ENCODE measurements at places on chromosomes 4 and X.

DNA sequence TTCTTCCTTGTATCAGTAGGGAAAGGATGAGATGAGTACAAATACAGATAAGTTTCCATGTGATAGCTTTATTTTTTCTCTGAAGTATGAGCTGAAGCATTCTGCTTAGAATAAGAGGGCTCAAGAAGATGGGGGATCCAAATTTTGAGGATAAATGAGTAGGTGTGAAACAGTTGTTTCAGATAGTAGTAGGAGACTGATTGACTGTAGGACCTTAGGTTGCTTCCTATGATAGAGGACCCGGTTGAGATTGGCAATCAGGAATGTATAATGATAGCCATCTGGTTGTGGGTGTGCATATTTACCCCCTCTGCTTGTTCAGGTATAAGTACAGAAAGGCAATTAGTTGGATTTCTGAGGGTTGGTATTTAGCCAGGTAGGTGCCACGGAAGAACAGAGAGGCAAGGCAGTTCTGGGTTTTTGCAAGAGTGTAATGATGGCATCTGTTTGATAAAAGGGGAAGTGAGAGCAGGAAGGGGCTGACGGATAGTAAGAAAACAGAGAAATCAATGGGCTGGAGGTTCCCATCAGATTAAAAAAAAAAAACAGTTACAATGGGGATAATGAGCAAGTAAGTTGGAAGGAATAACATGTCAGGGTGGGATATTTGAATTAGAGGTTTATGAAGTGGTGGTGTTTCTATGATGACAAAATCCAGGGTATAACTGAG, 13.7 kb downstream of the OCRL start:
- no peak overlapping the region for H3K27ac ChIP-seq
- H3K4me1 ChIP-seq: no peaks in the 10 kb centered on the region
- DNase-seq: no peak
- no peak overlapping the region for H3K4me3 ChIP-seq
- no peaks in the 10 kb centered on the region for H3K27me3 ChIP-seq
- no peaks in the 10 kb centered on the region for H3K36me3 ChIP-seq

DNA sequence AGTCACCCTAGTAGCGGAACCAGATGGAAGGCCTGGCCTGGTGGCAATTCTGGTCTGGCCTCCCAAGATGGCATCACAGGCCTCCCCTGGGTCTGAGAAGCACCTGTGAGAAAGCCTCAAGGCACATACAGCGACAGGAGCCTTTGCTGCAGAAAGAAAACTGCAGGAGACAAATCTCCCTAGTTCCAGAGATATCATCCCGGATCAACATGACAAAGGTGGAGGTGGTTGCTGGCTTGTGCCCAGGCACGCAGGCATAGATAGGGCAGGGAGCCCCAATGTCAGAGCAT, 93.6 kb downstream of the BCOR start:
- H3K36me3 ChIP-seq: no peaks in the 10 kb centered on the region
- H3K4me1 ChIP-seq: peaks cover 5% of the 10 kb centered on the region
- peaks cover 18% of the 10 kb centered on the region for H3K27me3 ChIP-seq

DNA sequence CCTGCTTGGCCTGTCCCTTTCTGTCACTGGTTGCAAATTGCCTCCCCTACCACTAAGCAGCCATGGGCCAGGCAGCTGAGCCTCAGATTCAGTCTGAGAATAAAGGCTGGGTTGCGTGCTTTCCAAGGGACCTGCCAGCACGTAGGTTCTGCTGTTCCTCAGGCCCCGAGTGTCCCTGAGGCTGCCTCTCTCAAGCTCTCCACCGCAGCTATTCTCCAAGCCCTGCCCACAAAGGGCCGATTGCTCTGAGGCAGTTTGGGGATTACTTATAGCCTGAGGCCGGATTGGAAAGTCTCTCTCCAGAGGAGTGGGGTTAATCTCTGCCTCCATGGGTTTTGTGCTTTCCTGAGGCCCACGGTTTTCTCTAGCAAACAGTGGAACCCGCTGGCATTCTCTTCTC, 590.7 kb downstream of the BCOR start:
- H3K27me3 ChIP-seq: no peaks in the 10 kb centered on the region
- H3K4me3 ChIP-seq: no peak overlapping the region
- DNase-seq: no peak
- H3K27ac ChIP-seq: no peak overlapping the region

- no peaks in the 10 kb centered on the region for H3K4me1 ChIP-seq
- no peaks in the 10 kb centered on the region for H3K36me3 ChIP-seq
- no peaks in the 10 kb centered on the region for H3K27me3 ChIP-seq
These were observed 180.8 kb downstream of the RAPGEF2 start for GRCh38 chr4:159283696-159284095.

DNA sequence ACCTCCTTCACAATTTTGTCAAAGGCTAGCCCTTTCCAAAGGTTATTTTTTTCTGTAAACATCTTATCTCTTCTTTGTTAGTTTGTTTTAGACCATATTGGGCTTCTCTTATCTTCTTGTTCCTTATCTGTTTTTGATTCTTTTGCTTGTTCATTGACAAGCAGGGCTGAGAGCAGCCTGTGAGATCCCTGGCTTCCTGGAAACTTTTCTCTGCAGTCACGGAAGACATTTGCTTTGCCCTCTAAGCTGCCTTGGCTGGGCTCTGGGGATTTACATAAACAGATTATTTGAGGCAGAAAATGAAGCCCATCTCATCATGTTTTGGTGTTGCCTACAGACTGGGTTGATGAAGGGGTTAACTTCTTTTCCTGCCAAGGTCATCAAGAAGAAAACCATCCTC, 157.4 kb upstream of the AMOT start:
- H3K36me3 ChIP-seq: no peaks in the 10 kb centered on the region
- H3K4me3 ChIP-seq: no peak overlapping the region
- H3K27me3 ChIP-seq: no peaks in the 10 kb centered on the region
- no peak for DNase-seq
- no peaks in the 10 kb centered on the region for H3K4me1 ChIP-seq

GRCh38 chr4:148926276-148927260, 484.4 kb upstream of the NR3C2 start:
- DNase-seq: no peak
- H3K27ac ChIP-seq: no peak overlapping the region
- no peak overlapping the region for H3K4me3 ChIP-seq
- H3K36me3 ChIP-seq: no peaks in the 10 kb centered on the region
- H3K27me3 ChIP-seq: no peaks in the 10 kb centered on the region

DNA sequence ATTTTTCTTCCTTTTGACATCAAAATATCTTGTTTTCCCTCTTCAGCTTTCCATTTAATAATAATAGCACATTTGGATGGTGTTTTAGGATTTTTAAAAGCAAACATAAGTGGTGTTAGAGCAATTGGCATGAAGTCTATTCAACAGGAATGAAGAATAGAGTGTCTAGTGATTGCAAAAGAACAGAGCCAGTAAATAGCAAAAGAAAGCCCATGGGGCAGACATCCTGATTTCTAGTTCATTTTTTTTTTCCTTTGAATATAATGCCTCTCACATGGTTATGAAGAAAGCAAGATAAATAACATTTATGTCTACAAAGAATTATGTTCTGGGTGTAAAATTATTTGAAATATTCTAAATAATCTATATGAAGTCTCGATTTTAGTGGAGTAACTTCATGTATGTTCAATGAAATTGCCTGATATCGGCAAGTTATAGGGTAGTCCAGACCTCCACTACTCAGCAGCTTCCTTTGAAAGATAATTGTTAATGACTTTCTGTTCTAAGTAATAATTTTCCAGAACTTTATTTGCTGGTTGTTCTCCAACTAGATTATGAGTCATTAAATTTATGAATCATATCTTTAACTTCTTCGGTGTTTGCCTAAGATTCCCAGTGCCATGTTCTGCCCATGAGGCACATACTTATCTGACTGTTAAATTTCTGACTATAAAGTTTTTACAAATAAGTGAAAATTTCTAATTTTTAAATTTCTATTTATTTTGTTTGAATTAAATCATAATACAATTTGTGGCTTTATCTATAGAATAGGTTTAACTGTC, 587.9 kb downstream of the TLL1 start:
- H3K4me1 ChIP-seq: no peaks in the 10 kb centered on the region
- no peak overlapping the region for H3K4me3 ChIP-seq
- DNase-seq: no peak
- H3K36me3 ChIP-seq: no peaks in the 10 kb centered on the region
- no peaks in the 10 kb centered on the region for H3K27me3 ChIP-seq

DNA sequence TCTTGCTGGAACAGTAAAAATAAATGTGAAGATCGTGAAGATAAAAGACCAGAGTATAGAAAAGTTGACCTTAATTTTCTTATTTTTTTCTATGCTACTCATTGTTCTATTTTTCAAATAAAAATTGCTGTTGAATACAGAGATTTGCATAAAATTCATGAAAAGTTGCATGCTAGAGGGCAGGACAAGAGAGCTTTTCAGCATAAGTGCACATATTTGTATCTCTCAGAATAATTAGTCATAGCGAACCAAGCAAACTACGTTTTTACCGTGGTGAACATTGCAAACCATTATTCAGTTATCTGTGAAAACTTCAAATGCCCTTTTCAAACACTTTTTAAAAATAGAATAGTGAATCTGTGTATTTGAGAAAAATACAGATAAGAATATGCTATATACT, 26.4 kb upstream of the AFF2 start:
- H3K27me3 ChIP-seq: no peaks in the 10 kb centered on the region
- no peak overlapping the region for H3K4me3 ChIP-seq
- H3K27ac ChIP-seq: no peak overlapping the region
- H3K36me3 ChIP-seq: no peaks in the 10 kb centered on the region
- no peak for DNase-seq

DNA sequence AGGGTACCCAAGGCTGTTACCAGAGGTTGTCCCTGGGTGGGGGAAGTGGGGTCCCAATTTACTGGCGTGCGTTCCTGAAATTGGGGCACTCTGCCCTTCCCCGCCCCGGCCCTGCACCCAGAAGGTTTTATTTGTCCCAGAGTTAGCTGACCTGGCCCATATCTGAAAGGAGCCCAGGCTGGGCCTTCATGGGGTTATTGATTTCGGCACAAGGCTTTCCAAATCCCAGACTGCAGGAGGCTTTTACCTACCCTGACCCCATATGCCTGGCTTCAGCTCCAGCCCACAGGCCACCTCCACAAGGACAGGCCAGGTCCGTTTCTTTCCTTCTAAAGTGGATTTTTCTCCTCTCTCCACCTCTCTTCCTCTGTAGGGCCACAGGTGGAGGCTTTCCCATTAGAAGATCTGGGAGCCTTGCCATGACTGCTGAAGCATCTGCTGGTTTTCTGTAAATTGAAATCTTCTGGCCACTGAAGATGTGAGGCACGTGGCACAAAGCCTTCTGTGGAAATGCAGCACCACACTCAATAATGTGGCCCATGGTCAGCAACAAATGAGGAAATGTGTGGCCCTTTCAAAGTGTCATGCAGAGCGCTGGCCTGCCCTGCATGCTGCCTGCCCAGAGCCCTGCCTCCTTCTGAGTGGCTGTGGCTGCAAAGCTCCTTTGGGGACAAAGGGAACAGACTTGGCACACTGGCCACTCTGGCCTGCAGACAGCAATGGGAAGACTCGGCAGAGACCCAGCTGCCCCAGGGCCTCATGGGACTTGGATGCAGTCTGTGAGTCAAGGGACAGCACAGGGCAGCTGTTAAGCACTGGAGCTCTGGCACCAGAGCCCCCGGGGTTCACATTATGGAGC, 43.1 kb upstream of the MTM1 start:
- H3K4me3 ChIP-seq: no peak overlapping the region
- no peaks in the 10 kb centered on the region for H3K36me3 ChIP-seq
- no peak overlapping the region for H3K27ac ChIP-seq
- no peaks in the 10 kb centered on the region for H3K27me3 ChIP-seq
- no peaks in the 10 kb centered on the region for H3K4me1 ChIP-seq
- DNase-seq: no peak

- H3K4me3 ChIP-seq: no peak overlapping the region
- no peaks in the 10 kb centered on the region for H3K4me1 ChIP-seq
- no peaks in the 10 kb centered on the region for H3K36me3 ChIP-seq
These were observed 145.9 kb downstream of the IRS4 start for GRCh38 chrX:108590496-108590895.

DNA sequence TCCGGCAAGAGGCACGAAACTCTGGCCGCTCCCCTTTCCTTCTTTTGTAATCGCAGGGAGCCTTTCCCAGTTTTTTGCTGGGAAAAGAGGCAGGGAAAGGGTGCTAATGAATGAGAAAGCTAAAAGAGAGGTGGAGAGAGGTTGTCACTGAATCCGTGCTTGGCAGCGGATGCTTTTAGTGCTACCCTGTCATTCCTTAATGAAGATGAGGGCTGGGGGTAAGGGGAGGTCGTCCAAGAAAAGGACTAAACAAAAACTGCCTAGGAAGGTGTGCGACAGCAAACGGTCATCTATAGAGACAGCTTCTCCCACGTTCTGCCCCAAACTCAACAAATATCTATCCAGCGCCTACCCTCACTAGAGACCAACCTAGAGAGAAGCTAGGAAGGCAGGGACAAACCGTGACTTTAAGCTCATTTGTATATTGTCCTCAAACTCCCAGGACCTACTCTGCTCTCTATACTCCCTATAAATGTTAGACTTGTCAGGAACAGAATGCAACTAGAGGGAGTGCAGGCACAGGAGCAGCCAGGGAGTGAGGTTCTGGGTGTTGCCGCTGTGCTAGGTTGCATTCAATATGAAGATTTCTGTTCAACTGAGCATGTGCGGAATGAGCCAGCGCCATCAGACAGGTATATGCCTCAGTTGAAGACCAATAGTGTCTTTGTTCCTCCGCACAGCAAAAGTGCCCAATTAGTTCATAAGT, 777 bp upstream of the CASK start:
- peak; percentile 72 for DNase-seq
- peak overlapping the region; percentile 71 for H3K27ac ChIP-seq
- no peaks in the 10 kb centered on the region for H3K36me3 ChIP-seq
- H3K4me1 ChIP-seq: peaks cover 7% of the 10 kb centered on the region
- no peaks in the 10 kb centered on the region for H3K27me3 ChIP-seq

DNA sequence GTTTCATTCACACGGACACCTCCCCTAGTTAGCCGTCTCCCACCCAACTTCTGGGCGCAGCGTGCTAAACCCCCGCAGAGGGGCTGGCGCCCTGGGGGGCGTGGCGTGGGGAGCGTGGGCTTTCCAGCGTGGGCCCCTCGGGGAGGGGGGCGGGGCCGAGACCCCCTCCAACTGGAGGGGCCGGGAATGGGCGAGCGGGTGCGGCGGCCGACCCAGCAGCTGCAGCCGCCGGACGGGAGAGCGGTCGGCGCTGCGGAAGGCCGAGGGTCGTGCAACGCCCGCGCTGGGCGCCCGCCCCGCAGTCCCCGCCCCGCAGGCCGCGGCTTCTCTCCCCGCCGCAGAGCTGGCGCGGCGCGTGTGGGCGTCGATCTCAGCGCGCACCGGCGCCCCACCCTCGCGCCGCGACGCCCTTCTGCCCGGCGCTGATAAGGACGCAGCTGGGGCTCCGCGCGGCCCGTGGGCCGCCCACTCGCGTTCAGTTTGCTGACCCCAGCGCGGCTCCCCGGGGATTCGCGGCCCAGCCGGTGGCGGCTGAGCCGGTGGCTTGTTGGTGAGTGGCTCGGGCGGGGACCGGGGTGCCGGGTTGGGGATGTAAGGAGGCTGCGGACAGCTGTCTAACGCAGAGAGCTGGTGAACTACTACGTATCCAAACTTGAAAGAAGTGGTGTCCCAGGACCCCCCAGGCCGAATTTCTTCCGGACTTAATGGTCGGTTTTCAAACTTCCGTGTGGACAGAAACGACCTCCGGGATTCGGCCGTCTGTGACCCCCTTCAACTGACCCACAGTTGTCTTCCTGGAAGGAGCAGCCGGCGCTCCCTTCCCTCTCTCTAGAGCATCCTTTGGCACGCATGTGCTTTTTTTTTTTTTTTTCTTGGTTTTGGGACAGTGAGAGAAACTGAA, 1.5 kb downstream of the FHDC1 start:
- no peak for DNase-seq
- H3K36me3 ChIP-seq: no peaks in the 10 kb centered on the region
- H3K4me3 ChIP-seq: peak overlapping the region; percentile 62
- peaks cover 53% of the 10 kb centered on the region for H3K27me3 ChIP-seq
- no peak overlapping the region for H3K27ac ChIP-seq
- H3K4me1 ChIP-seq: peaks cover 15% of the 10 kb centered on the region
